Amygdala (tissue), 56 donors: ENCODE measurements at places on chromosomes 2 and 18.

- DNase-seq: no peak
Observed at GRCh38 chr2:48080534-48081316, 174.4 kb upstream of the FBXO11 start.

DNA sequence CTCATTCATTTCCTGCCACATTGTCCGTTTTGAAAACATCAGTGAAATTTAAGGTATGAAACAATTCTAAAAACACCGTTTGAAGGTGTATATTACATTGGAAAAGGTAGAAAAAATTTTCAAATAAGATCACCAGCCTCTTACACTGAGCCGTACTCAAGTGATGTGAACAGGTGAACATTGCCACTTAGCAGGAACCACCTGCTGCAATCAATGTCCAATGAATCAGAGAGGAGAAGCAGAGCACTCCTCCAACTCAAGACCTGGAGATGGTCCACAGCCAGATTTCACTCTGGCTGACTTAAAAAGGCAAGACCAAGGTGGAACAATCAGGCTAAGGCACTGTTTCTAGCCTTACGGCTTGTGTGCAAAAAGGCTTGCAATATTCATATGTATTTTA lies 110.3 kb upstream of the TTN start:
- DNase-seq: no peak

DNA sequence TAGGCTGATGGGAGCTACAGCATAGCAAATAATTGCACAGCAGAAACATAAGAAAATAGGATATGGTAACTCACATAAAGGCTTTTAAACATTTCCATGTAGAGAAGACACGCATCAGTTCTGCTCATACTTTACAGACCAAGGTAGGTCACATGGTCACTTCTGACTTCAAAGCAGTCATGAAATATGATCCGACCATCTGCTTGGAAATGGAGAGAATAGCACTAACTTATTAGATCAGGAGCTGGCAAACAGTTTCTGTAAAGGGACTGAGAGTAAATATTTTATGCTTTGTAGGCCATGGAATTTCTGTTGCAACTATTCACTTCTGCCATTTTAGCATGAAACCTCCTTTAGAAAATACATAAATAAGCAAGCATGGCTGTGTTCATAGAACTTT lies 936.6 kb upstream of the FANCL start:
- no peak for DNase-seq

GRCh38 chr2:217279140-217279539 lies 419.3 kb upstream of the TNP1 start:
- DNase-seq: no peak

DNA sequence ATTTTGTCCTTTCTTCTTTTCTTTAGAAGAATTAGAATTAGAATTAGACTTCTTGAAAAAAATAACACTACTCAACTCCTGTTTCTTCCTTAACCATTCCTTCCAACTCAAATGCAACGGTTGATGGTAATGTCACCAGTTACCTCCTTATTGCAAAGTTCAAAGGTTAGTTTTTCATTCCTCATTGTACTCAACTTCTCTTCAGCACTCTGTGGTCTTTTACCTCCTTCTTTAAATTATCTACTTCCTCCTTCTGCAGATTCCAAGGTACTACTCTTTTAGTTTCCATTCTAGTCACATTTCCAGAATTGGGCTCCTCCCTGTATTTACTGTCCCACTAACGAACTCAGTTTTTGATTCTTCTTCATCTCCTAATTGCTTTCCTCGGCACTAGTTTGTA lies 700.7 kb downstream of the SATB2 start:
- no peak for DNase-seq

DNA sequence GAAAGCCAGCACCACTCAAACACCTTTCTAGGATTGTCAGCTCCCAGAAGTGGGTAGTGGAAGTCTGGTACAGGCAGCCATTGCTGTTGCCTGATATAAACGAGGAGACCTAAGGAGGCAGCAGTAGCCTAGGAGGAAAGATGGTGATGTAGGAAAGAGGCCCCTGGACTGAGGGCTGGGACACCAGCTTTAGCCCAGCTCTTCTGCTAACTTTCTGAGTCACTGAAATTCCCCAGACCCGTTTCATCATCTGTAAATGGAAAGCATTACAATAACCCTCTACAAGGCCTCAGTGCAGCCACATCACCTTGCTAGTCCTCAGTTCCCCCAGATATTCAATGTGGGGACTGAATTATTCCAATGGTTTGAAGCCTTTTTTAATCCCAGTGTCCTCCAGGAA lies 336.5 kb downstream of the TNS1 start:
- no peak for DNase-seq

- no peak for DNase-seq
Observed at GRCh38 chr2:143177096-143177786, 48.0 kb downstream of the ARHGAP15 start.

- no peak for DNase-seq
Observed at GRCh38 chr2:287471-287885, 413 bp downstream of the ALKAL2 start.

DNA sequence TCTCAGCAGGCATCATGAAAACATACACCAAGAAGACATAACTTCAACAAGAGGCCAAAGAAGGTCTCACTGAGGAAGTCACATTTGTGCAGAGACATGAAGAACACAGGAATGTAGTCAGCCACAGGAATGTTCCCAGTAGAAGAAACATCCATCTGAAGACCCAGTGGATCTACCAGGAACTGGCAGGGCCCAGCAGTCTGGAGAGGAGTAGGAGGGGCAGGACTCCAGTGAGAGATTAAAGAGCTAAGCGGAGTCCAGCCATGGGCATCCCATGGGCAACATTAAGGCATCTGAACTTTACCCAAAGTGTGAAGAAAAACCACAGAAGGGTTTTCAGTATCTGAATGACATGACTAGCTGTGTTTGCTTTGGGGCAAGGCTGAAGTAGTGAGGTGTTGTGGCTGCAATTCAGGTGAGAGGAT lies 103.1 kb downstream of the UPP2 start:
- no peak for DNase-seq

DNA sequence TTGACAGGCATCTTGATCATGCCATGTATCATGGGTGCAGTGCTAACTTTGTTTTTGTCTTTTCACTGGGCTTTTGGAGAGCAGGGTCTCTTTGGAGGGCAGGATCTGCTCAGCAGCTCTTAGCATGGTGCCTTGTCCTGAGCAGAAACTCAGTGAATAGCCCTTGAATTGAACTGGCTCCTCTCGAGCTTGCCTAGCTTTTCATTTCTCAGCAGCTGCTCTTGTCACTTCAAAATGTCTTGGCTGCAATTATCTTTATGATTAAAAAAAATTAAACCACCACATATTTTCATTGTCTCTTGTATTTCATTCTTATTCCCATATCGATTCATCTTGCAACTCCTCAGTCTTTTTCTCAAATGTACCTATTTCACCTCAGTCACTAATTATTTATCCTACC lies 50.5 kb downstream of the CCDC85A start:
- no peak for DNase-seq

- no peak for DNase-seq
Observed at GRCh38 chr2:134683561-134684112, 35.2 kb downstream of the TMEM163 start.

- no peak for DNase-seq
Observed at GRCh38 chr2:100391735-100392515, 25.5 kb downstream of the CHST10 start.

- DNase-seq: no peak
Observed at GRCh38 chr18:63439334-63439733, 17.1 kb upstream of the VPS4B start.

- no peak for DNase-seq
Observed at GRCh38 chr2:74884866-74885265, 50.9 kb downstream of the HK2 start.

- DNase-seq: no peak
Observed at GRCh38 chr2:25240636-25241035, 72.3 kb upstream of the POMC start.

GRCh38 chr2:9251154-9252001 lies 44.8 kb downstream of the ASAP2 start:
- DNase-seq: no peak

- no peak for DNase-seq
Observed at GRCh38 chr2:183232161-183232865, 108.1 kb downstream of the NUP35 start.

- no peak for DNase-seq
Observed at GRCh38 chr2:67389788-67390187, 7.3 kb upstream of the ETAA1 start.

DNA sequence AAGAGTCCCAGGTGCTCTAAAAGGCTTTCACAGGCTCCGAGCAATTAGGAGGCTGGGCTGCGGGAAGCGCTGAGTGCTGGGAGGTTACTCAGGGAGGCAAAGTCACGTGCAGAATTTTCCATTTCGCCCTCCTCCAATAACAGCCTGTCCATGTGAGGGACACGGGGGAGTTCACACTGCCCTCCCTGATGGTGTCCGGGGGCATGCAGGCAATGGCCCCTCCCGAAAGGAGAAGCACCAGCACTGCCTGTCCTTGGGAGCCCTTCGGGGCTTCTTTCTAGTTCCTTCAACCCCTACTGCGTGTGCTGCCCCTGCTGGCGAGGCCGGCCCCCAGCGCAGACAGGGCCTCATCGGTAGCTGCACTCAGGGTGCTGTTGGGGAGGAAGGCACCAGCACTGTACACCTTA lies 63.1 kb upstream of the HPCAL1 start:
- no peak for DNase-seq

DNA sequence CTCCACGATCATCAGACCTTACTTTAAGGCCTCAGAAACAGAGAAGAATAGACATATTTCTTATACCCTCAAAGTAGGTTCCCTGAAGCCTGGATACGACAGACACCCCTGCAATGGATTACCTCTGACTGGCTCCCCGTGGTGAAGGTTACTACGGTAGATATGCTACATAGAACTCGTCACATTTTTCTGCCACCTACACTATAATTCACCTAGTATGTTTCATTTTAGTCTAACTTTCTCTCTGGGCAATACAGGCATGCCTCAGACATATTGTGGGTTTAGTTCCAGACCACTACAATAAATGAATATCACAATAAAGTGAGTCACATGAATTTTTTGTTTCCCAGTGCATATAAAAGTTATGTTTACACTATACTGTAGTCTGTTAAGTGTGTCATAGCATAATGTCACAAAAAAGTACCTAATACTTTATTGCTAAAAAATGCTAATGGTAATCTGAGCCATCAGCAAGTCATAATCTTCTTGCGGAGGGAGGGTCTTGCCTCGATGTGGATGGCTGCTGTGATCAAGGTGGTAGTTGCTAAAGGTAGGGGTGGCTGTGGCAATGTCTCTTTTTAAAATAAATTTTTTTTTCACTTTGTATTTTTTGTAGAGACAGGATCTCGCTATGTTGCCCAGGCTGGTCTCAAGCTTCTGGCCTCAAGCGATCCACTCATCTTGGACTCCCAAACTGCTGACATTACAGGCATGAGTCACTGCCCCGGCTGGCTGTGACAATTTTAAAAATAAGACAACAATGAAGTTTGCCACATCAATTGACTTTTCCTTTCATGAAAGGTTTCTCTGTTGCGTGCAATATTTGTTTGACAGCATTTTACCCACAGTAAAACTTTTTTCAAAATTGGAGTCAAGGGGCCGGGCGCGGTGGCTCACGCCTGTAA lies 64.6 kb downstream of the TGIF1 start:
- no peak for DNase-seq

- peak; percentile 27 for DNase-seq
Observed at GRCh38 chr2:86025229-86025820, 80.4 kb downstream of the POLR1A start.

DNA sequence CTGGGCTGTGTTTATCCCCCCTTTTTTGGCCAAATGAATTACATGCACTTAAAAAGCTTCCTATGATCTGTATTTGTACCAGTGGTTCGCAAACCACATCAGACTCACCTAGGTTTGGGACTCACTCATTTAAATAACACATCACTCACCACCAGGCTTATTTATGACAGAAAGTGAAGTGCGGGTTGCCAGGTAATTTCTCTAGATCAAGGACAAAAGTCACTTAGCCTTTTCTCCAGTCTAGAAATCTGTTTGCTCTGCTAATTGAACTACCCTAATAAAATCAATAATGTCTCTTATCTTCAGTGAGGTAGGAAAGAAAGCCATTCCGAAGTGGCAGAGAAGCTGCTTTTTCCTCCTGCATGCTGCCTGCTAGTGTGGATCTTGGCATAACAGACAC lies 88.1 kb upstream of the SLC8A1 start:
- DNase-seq: no peak

DNA sequence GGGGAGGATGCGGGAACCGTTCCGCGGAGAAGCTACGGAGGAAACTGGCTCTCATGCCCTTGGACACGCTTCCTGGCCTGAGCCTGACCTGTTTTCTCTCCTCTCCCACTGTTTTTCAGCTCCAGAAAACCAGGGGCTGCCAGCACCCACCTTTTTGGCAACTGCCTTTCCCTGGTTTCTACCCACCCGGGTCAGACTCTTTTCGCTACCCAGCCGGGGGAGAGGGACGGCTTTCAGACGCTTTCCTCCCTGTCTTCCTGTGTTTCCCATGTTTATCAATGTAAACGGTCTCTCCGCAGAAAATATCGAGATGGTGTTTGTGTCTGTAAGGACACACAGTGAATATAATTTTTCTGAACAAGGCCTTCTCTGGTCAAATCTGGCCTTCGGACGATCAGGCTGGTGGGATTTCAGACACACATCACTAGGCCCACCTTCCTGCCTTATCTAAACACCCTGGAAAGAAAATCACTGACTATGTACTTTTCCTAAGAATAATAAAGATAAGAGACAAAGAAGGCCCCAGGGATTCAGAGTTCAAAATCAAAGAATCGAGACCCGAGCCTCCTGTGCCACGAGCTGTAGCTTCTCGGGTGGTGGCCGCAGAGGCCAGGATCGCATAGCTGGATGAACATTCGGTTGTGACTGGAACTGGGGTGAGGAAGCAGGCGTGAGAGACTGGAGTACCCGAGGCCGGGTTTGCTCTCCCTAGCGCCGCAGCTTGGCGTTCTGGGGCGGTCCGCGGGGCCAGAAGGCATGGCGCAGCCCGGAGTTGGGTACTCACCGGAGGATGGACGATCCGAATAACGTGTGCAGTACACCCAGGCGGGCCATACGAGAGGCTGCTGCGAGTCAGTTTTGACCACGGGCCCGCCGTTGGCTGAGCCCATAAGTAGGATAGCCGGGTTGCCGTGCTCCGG lies 1.7 kb downstream of the EN1 start:
- no peak for DNase-seq

DNA sequence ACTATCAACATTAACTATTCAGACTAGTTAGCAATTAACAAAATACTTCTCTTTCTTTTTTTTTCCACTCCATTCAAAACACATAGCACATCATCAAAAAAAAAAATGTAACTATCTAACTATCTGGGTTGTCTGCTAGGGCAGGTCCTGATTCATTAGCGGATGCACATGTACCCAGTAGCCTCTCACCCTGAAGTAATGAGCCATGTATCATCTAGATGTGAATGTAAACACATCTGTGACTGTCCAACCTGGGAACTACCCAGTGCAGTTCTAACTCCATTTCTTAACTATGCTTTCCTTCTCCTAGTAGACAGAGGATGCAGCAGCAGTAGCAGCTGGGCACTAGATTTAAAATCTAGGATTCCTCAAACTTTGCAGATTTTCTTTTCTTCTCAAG lies 183.1 kb upstream of the PIK3C3 start:
- DNase-seq: no peak
